ENCODE measurements at places on chromosomes 16 and 17.

DNA sequence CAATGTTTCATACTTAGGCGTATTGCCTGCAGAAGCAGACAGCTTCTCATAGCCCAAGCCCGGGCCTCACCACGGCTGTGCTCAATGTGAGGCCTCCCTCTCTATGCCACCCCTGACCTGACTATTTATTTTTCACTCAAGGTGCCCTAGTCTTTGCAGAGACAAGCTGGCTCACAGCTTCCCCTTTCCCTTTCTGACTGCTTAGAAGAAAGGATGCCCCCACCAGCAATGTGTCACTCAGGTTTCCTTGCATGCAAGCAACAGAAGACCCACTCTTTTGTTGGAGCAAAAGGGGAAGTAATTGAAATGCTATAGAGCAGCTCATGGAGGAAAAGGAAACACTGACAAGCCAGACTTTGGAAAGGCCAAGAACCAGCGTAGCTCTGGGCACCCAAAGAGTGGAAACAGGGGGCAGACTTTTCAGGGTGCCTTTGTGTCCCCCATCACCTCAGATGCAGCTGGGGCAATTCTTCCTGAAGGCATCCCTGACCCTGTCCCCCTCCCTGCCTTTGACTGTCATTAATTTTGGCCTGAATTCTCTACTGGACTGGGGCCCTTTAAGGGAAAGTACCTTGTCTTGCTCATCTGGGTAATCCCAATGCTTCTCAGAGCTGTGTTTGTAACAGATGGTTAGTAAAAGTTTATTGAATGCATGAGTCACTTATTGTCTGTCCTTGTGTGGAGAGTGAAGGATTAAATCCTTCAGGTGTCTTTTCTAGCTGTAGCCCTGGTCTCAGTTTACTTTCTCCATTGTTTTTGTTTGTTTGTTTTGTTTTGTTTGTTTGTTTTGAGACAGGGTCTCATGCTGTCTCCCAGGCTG lies 17.8 kb downstream of the RGS9 start:
- peak; percentile 58 for DNase-seq

GRCh38 chr17:60914078-60914477 lies 236.4 kb downstream of the BCAS3 start:
- DNase-seq = no peak

- no peak for DNase-seq
These were observed 219.4 kb downstream of the MAF start for GRCh38 chr16:79380995-79381602.

DNA sequence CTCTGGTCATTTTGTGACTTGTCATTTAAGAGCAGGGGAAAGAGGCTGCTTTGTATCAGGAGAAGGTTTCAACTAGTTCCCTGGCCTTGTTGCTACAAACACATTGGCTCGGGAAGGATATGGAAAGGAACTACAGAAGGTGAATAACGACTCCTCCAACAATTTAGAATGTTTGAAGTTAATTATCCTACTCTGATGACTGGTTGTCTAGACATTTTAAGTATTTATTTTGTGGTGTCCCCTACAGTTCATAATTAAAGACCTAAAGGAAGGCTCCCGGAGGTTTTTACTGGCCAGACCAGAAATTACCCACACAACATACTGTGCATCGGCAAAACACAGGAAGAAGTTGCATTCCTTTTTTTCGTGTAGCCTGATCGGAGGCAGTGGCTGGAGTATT lies 515.8 kb upstream of the SALL1 start:
- no peak for DNase-seq

All from fibroblast of mammary gland (primary cell).